Forelimb muscle (tissue), 1 donor: ENCODE measurements at places on chromosomes 1 and 21. TPM values are rescaled to one million over a fixed set of nuclear protein-coding genes. Genes with fewer than 3 reads are reported as not detected.

THRAP3 gene
- 91.2 TPM for polyA plus RNA-seq

CHIA gene
- not detected for polyA plus RNA-seq

DUSP10 gene
- polyA plus RNA-seq: 20.6 TPM

STIL gene
- polyA plus RNA-seq: 3.4 TPM

RUNX3 gene
- polyA plus RNA-seq: 0.43 TPM

NTMT2 gene
- 0.59 TPM for polyA plus RNA-seq

PTGFRN gene
- polyA plus RNA-seq: 99.9 TPM

KDF1 gene
- not detected for polyA plus RNA-seq

ANKRD13C gene
- polyA plus RNA-seq: 16.2 TPM

ZNF648 gene
- 0.16 TPM for polyA plus RNA-seq

ATP13A2 gene
- 16.4 TPM for polyA plus RNA-seq

GPR153 gene
- polyA plus RNA-seq: 17.2 TPM
